Caki2 (cell line): ENCODE measurements at places on chromosomes 12 and 14.
A peak's percentile ranks its signal among the peaks of the same experiment; 100 is the strongest.

GRCh38 chr14:24121210-24121609 lies 6.5 kb upstream of the NRL start:
- DNase-seq, result no peak

DNA sequence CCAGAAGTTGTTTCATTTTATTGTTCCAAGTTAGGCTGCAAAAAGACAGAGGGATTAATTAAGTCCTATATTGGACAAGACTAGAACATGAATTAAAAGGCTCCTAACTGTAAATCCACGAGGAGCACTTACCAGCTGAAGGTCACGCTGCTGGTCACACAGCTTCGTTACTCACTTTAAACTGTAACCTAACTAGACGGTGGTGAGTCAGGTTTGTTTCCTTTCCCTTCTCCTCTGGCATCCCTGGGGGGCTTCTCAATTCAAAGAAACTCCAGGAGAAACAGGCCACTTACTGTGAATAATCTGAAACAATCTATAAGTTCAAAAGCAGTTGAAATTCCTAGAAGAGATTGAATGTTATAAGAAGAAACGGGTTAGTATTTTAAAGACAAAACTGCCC lies 331.4 kb downstream of the BCAT1 start:
- no peak for DNase-seq

DNA sequence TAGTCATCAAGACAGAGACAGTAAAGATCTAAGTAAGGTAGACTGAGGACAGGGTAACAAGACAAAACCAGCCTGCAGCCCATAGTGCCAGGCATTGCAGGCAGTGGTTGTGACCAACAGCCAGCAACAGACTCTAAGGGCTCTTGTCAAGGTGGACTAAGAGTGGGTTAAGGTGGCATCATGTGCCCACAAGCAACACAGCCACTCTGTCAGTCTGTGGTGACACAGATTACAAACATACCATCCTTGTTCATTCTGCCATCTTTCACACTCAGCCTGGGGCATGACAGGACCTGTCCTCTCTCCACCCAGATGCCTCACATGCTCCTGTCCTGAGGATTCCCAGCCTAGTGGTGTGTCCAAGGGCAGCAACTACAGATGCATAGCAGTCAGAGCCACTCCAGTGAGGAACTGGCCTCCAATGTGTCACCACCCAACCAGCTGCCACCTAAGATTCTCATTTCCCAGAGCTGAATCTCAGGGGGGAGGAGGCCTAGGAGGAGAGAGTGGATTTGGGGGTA lies 28.3 kb downstream of the VDR start:
- DNase-seq, result peak; percentile 12

- DNase-seq, result no peak
Measured at GRCh38 chr12:128682548-128683275, 141.0 kb downstream of the SLC15A4 start.

GRCh38 chr12:51351913-51352532 lies 5.5 kb upstream of the CELA1 start:
- DNase-seq, result peak; percentile 26

- no peak for DNase-seq
Measured at GRCh38 chr12:22047494-22047893, 1.5 kb downstream of the CMAS start.

GRCh38 chr14:89736881-89737280 lies 217.6 kb downstream of the EFCAB11 start:
- no peak for DNase-seq

DNA sequence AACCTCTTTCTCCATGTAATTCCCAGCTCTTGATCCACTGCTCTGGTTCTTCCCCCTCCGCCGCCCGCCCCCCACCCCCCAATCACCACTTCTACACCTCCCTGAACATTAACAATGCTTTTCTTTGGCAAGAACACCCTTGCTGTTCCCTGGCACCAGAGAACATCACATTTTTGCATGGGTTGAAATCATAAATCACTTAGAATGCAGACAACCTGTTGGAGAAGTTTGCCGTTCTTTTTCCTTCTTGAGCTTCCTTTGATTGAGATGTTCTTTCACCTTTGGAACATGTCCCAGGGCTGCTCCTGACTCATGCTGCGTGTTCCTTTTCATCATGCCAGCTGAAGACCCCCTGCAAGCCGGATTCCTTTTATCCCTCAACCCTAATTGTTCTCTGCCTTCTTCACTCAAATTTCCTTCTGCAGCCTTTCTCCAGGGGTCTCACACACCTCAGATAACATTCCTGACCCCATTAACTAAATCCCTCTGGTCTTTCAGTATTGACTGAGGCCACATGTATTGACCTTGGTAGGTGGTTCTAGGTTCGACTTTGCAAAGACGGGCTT lies 294.1 kb upstream of the TMPO start:
- DNase-seq, result no peak

- no peak for DNase-seq
Measured at GRCh38 chr14:94936901-94937685, 167.2 kb upstream of the GSC start.

DNA sequence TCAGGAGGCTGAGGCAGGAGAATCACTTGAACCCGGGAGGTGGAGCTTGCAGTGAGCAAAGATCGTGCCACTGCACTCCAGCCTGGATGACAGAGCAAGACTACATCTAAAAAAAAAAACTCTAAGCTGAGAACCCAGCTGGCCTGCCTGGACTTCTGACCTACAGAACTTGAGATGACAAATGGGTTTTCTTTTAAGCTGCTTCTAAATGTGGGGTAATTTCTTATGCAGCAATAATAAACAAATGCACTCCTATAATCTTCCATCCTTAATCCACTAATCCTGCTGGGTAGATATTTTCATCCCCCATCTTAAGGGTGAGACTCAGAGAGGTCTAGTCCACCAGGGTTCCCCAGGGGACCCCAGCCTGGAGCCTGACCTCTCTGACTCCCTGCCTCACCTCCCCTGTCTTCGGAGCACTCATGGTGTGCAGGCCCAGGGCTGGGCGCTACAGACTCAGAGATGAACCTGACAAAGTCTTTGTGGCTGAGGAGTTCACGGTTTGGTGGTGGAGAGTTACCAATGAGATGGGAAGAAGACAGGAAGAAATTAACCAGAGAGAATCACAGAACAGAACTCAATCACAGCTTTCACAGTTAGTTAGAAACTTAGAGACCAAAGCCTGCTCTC lies 39.7 kb upstream of the BDKRB2 start:
- DNase-seq, result no peak

DNA sequence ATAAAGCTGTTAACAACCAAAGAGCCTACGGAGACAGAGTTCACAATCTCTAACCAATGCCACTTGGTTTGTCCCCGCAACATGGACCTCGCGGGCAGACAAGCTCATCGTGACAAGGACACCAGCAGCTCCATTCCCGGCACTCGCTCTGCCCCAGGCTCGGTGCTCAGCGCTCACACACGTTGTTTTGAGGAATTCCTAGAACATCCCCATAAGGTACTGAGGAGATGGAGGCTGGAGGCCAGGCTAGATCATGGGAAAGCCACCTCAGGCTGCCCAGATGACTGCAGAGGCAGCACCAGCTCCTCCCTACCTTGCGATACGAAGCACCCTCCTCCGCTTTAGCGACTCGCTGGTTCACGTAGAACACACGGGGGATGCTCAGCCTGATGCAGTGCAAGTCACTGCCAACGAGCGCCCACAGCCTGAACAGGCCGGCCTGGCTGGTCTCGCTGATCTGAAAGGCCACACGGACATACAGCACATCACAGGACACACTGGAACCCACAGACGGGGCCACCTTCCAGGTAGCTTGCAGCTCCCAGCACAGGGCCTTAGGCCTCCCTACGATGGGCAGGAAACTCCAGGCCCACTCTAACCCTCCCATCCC lies 30.1 kb downstream of the P2RX2 start:
- no peak for DNase-seq

GRCh38 chr14:39217214-39217879 lies 16.4 kb upstream of the MIA2 start:
- peak; percentile 30 for DNase-seq

GRCh38 chr12:32171211-32171610 lies 64.6 kb downstream of the BICD1 start:
- no peak for DNase-seq

GRCh38 chr14:71463807-71464206 lies 468.4 kb upstream of the RGS6 start:
- DNase-seq, result no peak

DNA sequence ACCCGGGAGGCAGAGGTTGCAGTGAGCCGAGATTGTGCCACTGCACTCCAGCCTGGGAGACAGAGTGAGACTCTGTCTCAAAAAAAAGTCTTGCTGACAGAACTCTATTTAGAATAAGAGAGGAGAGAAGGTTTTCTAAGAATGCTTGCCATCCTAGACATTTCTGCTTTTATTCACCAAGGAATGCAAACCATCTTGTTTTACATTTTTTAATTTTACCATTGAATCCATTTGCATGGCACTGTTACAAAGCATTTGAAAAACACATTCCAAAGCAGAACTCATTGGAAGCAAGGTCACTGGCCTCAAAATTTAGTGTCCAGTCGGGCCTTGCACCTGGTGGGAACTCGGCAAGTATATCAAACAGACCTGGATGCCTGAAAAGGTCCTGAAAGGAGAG lies 44.2 kb upstream of the RASSF3 start:
- DNase-seq, result no peak

- DNase-seq, result no peak
Measured at GRCh38 chr14:35949920-35950513, 123.9 kb downstream of the BRMS1L start.

- peak; percentile 46 for DNase-seq
Measured at GRCh38 chr12:121697093-121697698, 15.4 kb upstream of the TMEM120B start.

- DNase-seq, result no peak
Measured at GRCh38 chr12:122349078-122349477, 73.4 kb downstream of the CLIP1 start.

- no peak for DNase-seq
Measured at GRCh38 chr12:78249578-78249977, 418.9 kb downstream of the NAV3 start.

DNA sequence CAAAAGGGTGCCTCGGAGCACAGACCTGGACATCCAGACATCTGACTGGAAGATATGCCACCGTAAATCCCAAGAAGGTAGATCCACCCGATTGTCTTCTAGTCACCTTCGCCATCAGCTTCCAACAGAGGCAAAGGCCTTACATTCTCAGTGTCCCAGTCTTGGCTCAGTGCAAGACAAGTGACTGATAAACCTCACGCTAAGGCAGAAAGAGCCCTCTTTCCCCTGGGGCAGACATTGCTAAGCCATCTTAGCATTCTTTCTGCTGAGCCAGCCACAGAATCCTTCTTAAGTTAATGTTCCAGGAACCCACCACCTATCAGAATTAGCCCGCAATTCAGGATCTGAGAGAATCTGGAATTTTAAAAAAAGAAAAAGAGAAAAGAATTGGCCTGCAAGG lies 4.3 kb upstream of the PLEKHG6 start:
- DNase-seq, result no peak

DNA sequence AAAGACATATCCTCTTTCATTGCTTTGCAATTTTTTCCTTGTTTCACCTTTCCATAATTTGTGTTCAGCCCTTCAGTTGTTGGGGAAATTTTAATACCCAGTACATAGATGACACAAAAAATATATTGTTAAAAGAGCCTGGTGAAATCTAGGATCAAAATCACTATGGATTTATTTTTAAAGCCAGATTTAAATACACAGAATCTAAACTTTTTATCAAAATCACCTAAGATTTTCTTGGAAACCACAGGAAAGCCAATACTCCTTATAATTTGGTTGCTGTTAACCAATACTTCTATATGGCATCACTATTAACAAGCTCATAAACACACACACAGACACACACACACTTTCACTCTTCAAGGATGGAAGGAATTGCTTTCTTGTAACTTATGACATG lies at the start of gene TAS2R20:
Gene TAS2R20 (minus strand): TSS at position 101 of the 400 bp plus-strand sequence. CDS start 429 bp downstream, outside the sequence.
- DNase-seq, result no peak

DNA sequence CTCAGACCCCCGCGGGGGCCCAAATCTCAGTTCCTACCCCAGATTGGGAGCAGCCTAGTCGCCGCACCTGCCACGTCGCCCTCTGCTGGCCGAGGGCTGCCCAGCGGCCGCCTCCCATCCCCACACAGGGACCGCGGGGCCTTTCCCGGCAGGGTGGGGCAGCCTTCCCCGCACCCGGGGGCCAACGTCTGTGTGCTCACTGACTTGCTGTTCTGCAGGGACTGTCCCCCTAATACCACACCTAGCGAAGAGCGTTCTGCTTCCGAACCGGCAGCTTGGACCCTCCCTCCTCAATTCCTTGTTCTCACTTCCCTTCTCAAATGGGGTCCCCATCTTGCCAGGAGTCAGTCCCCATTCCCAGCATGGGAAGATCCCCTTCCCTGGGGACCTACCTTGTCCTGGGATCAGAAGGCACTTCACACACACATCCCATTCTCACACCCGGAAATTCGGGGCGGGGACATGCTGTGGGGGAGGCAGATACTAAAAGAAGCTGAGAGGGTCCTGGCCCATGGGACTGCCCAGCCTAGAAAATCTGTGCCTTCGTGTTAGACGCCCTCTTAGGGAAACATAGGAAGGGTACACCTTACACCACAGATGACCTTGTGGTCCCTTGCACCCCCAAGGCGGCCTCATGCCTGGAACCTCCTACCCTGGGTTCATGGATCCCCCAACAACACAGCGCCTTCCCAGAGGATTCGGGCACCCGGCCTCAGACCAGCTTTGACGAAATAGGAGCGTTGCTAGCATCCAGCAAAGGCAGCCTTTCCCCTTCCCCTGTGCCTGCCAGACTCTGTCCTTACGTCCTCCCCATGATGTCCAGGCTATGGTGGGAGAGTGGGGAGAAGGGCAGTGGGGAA lies 16.4 kb downstream of the ACVRL1 start:
- no peak for DNase-seq

GRCh38 chr12:119727600-119728443 lies 59.9 kb downstream of the PRKAB1 start:
- peak; percentile 66 for DNase-seq

DNA sequence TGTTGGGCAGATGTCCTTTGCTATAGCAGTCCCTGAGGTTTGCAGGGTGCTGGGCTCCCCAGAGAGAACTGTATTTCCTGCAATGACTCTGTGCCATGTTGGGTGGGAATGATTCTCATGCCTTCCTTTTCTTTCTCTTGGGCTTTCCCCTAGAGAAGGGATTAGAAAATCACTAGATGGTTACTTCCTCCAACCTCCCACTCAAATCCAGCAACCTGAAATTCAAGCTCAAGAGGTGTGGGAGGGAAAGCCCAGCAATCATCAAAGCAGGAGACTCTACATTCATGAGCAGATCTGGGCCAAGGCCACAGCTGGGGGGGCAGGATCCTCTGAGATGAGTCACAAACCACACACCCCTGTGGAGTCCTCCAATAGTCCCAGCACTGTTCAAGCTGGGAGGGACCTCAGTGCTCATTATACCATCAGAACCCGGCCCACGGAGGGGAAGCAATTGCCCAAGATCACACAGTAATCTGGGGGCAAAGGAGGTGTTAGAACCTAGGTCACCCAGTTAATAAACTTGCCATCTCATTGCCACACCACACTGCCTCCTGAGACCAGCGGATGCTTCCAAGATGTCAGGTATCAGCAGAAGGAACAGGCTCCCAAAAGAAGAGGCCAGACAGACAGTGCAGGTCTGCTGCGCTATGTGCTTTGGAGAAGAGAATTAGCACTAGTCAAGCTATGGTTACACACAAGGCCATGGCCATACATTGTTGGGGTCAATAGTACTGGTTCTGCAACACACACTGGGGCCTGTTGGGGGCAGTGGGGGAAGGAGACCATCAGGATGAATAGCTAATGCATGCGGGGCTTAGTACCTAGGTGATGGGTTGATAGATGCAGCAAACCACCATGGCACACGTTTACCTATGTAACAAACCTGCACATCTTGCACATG lies 65.7 kb downstream of the TTC9 start:
- DNase-seq, result peak; percentile 28
